Stimulated activated CD4-positive, alpha-beta T cell treated with anti-CD3 and anti-CD28 coated beads, Interleukin-1b, Interleukin-23, amount 100 ng/mL, for 4 hours (primary cell): ENCODE measurements at places on chromosomes 7 and 10.

DNA sequence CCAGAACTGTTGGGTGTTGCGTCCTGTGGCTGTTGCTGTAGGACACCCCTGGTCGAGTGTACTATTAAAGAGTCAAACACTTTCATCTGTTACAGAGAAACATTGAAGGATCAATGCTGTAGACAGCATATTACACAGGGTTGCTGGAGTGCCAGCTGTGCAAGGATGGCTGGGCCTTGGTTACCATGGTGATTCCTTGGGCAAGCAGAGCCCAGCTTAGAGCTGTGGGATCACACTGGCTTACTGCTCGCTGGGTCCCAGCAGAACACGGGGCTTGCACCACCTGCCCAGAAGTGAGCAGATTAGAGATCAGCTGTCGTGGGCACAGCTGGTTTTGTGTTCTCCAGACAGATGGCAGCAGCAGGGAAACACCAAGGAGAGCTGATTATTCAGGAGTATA, 76.0 kb downstream of the GPR141 start:
- DNase-seq, result no peak

GRCh38 chr10:35042783-35043182, 47.4 kb downstream of the CUL2 start:
- DNase-seq, result no peak

DNA sequence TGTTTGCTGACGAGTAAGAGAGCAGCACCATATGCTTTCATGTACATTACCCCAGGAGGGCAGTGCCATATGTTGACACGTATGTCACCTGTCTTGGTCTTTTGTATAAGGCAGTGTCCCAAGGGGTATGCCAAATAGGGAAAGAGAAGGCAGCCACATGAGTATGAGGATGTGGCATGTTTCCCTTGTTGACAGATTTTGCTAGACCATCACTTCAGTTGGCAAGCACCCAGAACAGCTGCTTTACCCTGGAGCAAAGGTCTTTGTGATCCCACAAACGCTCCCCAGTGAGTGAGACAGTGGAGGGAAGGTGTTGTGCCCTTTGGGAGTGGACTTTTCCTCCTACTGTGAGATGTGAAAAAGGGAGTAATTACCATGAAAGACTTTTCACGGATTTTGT, 350.1 kb downstream of the ETV1 start:
- DNase-seq, result no peak

GRCh38 chr10:113958631-113959382, 84.9 kb upstream of the ADRB1 start:
- DNase-seq, result no peak

DNA sequence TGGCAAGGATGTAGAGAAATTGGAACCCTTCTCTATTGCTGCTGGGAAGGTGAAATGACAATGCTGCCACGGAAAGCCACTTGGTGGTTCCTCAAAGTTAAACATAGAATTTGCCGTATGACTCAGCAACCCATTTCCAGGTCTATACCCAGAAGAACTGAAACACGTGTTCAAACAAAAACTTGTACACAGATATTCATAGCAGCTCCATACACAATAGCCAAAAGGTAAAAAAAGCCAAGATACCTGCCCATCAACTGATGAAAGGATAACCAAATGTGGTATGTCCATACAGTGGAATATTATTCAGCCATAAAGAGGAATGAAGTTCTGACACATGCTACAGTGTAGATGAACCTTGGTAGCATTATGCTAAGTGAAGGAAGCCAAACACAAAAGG, 39.1 kb downstream of the LHPP start:
- no peak for DNase-seq

GRCh38 chr10:80070057-80070456, 8.4 kb upstream of the TMEM254 start:
- no peak for DNase-seq

GRCh38 chr10:99805190-99805589, 22.8 kb downstream of the ABCC2 start:
- DNase-seq, result no peak

- DNase-seq, result no peak
These were observed 85.5 kb downstream of the PRR15 start for GRCh38 chr7:29649028-29649716.

DNA sequence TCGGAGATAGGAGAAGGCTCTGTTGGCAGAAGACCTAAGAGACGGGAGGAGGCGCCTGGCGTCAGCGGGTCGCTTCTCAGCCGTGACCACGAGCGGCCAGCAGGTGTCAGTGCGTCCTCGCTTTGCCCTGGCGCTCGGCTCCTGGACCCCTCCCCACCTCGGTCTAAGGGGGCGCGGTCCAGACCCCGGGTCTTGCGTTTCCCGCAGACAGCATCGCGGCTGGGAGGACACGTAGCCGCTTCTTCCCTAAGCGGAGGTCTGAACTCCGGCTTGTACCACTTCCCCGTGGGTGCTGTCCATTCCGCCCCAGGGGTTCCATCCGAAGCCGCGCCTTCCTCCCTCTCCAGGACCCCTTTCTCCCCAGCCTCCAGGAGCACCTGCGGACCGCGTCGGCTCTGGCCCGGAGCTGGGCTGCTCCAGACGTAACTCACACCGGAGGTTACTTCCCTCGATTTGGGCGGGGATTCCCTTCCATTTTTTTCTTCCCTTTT, 593 bp upstream of the ADRA2A start:
- peak; percentile 53 for DNase-seq

DNA sequence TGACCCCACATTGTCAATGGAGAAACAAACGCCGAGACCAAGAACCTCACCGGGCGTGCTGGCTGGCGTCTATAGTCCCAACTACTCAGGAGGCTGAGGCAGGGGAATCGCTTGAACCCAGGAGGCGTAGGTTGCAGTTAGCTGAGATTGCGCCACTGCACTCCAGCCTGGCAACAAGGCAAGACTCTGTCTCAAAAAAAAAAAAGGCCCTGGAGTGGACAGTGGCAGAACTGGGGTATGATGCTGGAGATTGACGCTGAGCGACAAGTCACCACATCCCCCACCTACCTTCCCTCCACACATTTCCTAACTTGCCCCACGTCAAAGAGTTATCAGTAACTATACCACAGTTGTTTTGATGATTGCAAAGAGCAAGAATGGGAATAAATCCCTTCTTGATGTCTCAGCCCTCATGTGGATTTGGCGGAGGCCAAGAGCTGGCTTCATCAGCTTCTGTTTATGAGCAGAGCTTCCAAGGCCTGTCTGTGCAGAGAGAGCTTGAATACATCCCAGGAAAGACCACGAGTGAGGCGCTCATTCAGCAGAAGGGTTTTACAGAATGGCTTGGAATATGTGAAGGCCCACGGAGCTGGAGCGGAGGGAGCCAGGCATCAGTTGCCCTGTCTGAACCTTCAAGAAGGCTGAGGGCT, 28.0 kb upstream of the TNS3 start:
- DNase-seq, result no peak

- DNase-seq, result no peak
These were observed 12.6 kb upstream of the AOAH start for GRCh38 chr7:36736899-36737211.

DNA sequence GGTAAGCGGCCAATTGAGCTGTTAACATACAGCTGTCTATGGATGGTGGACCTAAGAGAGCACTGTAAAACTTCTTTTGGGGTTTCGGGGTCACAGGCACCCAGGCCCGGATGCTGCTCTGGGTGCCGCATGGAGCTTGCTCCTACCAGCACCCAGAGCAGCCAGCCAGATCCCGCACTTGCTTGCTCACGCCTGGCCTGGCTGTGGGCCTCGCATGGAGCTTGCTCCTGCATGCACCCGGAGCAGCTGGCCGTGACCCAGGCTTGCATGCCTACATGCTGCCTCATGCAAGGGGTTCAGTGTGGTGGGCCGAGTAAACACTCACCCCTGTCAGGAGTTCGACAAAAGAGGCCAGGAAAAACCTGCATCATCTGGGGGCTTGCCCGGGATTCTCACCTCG, 896.9 kb downstream of the SORCS1 start:
- no peak for DNase-seq

DNA sequence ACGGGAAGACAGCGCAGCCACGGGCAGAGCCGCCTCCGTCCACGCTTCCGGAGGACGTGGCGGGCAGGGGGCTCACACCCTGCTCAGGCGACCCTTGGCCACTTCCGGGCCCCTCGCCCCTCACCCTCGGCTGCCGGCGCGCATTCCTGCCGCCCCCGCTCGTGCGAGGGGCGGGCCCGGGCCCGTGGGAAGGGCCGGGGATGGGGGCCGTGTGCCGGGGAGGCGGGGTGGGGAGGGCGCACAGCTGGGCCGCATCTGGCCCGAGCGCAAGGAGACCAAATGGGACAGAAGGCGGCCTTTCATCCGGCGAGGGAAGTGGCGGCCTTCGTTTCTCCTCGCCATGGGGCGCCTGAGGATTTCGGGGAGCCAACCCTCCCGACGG, 846 bp upstream of the LFNG start:
- DNase-seq, result no peak

DNA sequence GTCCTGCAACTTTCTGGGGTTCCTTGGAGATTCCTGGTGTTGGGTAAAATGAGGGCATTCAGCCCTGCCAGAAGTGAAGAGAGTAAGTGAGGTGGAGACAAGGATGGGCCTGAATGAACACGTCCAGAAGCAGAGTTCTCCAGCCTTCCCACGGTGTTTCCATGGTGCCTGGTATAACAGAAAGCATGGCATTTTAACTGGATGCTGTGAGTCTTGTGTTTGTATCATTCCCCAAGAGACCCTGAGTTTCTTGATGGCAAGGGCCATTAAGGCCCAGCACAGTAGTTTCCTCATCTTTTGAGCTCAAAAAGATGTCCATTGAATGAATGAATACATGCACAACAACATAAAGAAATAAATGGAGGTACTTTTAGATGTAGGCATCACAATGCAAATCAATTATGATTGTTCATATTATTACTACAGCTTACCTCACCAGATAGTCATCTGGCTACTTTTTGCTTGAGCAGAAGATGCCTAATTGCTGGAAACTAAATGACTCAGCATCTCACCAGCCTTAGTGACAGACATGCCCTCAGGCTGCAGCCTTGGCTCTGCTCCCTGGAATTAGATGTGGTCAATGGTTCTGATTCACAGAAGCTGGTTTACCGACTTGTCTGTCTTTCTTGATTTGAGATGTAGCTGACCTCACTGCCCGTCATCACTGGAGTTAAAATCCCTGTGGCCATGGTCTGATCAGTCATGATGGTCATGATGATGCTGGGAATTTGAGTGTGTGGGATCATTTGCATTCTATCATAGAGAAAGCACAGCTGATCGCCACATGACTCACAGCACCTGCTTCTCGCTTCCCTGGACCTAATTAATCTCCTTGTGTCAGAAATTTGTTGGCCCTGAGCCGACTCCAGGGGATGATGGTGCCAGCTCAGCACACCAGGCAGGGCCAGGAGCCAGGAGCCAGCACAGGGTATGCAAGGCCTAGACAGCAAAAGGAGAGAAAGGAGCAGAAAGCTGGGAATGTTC, 83.9 kb downstream of the CXCL12 start:
- DNase-seq, result no peak

- DNase-seq, result no peak
These were observed 45.5 kb upstream of the CALCR start for GRCh38 chr7:93620057-93620456.

DNA sequence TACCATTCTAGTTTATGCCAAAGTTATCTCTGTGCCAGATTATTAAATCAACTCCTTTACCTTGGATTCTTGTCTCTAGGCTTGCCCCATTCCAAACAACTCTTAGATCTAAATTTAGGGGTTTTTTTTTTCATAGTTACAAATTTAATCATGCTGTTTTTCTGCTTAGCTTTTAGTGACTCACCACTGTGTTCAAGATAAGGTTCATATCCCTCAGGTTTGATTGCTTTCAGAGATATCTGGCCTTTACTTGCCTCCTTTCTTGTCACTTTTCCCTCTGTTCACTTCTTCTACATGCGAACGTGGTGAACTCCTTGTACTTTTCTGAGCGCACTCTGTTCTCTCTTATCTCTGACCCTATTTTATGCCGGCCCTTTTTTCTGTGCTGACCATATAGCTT, 78.2 kb downstream of the VPS50 start:
- no peak for DNase-seq

DNA sequence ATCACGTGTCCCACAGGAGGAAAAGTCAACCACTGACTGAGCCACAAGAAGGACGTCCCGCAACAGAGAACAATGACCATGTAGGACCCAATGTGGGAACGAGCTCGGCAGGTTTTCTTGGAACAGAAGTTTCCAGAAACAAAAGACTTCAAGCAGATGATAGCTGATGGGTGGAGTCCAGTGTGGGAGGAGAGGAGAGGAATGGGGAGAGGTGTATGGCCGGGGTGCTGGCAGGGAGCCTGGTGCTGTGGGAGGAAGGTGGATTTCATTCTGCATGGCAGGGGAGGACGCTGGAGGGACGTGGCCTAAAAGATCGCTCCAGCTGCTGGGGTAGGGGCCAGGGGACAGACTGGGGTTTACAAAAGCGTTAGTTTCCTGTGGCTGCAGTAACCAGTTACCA, 48.5 kb upstream of the LMTK2 start:
- no peak for DNase-seq

GRCh38 chr7:121237601-121238000, 91.2 kb upstream of the WNT16 start:
- no peak for DNase-seq

DNA sequence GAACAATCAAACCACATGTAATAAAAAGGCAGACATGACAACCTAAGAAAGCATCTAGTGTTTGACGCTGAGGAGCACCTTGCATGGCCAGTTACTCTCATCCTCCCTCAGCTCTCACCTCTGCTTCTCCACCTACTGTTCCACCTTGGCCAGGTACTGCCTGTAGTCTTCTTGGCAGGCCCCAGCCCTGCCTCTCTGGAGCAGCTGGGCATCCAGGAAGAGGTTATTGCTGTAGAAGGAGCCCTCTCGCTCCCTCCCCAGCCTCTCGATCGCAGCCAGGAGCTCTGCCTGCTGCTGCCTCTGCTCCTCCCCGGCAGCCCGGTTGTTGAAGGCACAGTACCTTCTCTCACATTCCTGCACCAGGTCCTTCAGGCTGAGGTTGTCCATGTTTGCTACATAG, 9.7 kb downstream of the GIMAP5 start:
- DNase-seq, result no peak

- DNase-seq, result no peak
These were observed 143.2 kb downstream of the USP6NL start for GRCh38 chr10:11468126-11468742.

GRCh38 chr10:80141696-80142460, 9.3 kb downstream of the PLAC9 start:
- no peak for DNase-seq

DNA sequence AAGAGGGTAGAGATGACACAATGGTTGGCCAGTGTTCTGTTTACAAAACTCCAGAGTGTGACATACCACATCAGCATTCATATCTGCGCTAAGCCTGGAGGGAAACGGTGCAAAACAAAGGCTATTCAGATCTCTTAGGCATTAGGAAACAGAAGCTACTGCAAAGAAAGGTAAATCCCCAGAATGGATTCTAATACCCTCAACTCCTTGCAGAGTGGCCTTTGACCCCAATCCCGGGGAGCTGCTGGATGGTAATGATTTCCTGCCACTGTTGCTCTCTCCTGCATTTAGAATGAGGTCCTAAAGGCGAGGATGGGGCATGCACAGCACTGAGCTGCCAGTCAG, 65.2 kb downstream of the AOAH start:
- no peak for DNase-seq

GRCh38 chr10:127535802-127536515, 13.2 kb upstream of the NPS start:
- no peak for DNase-seq
